ENCODE measurements at places on chromosomes 5 and 9.
A peak's percentile ranks its signal among the peaks of the same experiment; 100 is the strongest.

DNA sequence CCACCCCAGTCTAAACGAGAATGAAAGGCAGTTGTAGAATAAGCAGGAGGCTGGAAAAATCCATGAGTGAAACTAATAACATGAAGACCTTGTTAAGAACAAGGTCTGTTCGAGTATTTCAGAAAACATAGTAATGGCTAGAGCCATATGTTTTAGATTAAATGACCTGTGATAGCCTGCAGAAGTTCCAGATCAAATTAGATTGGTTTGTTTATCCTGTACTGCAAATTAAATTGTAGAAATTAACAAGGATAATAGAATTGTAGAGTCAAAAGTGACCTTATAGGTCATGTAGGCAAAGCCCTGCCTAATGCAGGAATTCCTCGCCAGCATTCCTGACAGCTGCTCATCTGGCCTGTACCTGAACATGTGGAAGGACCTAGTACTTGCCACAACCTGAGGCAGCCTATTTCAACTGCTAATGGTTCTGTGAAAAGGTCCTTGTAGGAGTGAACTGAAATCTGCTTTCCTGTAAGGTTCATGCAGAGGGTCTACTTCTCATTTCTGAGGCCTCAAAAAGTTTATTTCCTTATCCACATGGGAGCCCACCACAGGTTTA lies 17.2 kb downstream of the LIX1 start:
- no peak for DNase-seq

- no peak for DNase-seq
Measured at GRCh38 chr9:14131356-14132088, 182.4 kb downstream of the NFIB start.

- no peak for DNase-seq
Measured at GRCh38 chr5:142846406-142846805, 76.2 kb downstream of the ARHGAP26 start.

- no peak for DNase-seq
Measured at GRCh38 chr5:14742498-14742897, 78.0 kb downstream of the OTULIN start.

DNA sequence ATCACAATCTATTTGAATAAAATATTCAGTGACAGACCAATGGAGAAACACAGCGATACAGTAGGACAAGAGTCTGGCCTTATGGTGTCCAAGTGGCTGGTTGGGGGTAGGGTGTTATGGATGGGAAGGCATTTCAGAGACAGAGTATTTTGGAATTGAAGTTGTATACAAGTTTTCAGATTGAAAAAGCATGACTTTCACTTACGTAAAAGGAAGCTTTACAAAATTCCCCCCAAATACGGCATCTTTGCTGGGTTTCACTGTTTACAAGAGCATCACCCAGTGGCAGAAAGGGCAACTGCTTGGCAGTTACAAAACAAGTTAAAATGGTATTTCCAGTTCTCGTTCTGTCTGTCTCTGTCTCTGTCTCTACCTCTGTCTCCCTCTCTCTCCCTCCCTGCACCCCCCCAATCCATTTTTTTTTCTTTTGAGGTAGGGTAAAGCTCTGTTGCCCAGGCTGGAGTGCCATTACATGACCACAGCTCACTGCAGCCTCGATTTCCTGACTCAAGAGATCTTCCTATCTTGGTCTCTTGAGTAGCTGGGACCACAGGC lies 86.2 kb downstream of the PTPN3 start:
- DNase-seq: peak; percentile 49

GRCh38 chr5:170135796-170136490 lies 30.2 kb downstream of the FOXI1 start:
- DNase-seq: no peak

- DNase-seq: no peak
Measured at GRCh38 chr5:98604301-98604700, 169.2 kb upstream of the RGMB start.

- no peak for DNase-seq
Measured at GRCh38 chr5:83848941-83849340, 128.3 kb upstream of the HAPLN1 start.

DNA sequence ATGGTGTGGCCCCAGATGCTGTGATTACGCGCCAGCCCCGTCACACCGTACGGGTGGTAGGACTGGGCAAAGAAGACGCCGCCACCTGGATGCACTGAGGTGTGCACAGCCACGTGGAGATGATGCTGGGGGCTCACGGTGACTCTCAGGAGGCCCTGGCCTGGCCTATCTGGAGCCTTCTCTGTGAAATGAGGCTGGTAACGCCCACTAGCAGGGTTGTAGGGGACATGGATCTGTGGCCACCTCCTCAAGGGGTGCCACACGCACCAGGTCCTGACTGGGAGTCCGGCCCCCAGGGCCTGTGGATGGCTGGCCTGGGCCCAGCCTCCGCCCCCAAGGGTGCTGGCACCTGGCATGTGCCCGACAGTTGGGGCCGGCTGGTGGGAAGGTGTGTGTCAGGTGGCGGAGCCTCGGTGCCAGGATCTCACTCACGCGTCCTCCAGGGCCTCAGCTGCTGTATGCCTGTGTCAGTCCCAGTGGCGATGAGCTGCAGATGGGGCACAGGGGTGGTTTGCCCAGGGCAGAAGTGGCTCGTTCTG lies 32.4 kb downstream of the NEK6 start:
- no peak for DNase-seq

DNA sequence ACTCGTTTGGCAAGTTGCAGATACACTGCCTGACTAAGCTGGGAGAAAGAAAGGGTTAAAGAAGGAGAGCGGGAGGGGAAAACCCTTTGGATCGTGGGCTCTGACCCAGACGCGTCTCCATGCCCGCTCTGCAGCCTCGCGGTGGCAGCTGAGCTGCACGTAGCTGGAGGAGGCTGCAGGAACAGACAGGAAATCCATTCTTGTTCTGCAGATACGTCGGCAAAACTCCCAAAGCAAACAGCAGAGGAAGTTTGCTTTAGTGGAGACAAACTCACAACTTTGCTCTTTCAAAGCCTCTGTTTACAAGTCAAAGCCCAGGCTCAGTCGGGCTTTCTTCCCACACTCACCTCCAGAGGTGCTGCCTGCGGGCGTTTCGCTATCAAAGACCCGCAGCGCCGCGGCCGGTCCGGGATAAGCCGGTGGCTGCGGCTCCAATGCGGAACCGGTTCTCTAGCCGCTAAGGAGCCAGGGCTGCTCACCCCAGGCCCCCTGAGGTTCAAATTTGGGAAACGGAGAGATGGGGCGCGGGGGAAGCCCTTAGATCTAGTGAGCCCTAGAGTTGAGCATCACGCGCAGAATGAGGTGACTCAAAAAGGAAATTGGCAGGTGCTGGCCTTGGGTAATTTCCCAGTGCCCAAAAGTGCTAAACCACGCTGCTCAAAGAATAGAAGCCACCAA lies 60.7 kb downstream of the MAT2B start:
- DNase-seq: peak; percentile 42

- DNase-seq: no peak
Measured at GRCh38 chr9:114989600-114990410, 59.4 kb upstream of the TNFSF8 start.

DNA sequence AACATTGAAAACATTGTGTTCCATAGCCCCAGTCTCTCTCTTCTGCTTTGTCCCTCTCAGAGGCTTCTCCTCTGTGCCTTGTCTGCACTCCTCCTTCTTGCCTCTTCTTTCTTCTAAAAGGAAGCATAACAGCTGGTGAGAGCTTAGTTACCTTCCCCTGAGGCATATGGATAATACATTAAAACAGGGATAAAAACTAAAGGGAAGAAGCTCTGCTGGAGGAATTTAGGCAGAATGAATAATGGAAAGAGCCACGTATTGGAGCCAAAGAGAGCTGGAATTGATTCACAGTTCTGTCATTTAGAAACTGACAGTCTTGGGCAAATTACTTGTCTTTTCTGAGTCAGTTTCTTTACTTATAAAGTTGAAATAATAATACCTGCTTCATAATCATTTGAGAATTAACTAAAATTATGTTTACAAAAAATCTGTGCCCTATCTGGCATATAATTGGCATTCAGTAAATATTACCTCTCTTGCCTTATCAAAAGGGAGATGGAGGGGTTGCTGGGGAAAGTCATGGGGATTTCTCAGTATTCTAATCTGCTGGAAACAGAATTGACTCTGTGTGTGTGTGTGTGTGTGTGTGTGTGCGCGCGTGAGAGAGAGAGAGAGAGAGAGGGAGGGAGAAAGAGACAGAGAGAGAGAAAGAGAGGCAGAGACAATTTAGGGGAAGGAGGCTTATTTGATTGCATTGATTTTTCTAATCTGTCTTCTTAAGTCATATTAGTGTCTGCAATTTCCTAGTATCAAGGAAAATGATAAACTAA lies 20.2 kb downstream of the ZNF474 start:
- no peak for DNase-seq

- DNase-seq: peak; percentile 88
Measured at GRCh38 chr9:129198319-129199043, 20.4 kb upstream of the IER5L start.

DNA sequence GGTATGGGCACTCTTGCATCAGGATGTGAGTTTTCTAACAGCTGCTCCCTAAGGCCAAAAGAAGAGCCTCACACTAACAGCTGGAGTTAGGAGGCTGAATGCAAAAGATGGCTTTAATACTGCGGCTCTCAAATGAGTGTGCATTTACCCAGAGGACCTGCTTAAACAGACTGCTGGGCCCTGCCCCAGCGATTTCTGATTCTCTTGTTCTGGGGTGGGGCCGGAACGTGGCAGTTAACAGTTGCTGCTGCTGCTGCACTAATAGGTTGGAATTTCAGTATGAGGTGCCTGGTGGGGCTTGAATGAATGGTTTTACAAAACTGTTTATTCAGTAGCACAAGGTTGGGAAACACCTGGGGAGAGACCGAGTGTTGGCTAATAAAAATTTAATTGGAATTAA lies 26.1 kb downstream of the HMGCR start:
- DNase-seq: no peak

- DNase-seq: peak; percentile 49
Measured at GRCh38 chr5:135426102-135427082, 20.8 kb downstream of the DCANP1 start.

DNA sequence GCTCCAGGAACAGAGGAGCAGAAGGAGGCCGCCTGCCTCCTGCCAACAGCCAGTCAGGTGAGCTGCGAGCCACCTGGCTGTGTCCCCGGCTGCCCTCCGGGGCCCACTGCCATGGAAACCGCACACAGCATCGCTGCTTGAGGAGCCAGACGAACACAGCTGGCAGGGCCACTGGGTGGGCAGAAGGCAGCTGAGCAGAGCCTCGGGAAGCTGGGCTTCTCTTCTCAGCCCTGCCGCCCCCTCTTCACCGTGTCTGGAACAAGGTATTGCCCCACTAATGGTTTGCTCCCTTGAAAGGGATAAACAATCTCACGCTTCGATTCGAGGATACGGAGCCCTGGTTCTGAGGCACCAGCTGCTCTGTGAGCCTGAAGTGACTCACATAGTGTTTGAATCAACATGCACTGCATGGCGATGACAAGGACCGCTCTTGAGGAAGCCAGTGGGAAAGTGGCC lies 63.7 kb upstream of the RUFY1 start:
- no peak for DNase-seq

GRCh38 chr5:163880302-163880701 lies 374.9 kb downstream of the MAT2B start:
- peak; percentile 50 for DNase-seq

GRCh38 chr9:4938496-4938895 lies 46.6 kb upstream of the JAK2 start:
- no peak for DNase-seq

DNA sequence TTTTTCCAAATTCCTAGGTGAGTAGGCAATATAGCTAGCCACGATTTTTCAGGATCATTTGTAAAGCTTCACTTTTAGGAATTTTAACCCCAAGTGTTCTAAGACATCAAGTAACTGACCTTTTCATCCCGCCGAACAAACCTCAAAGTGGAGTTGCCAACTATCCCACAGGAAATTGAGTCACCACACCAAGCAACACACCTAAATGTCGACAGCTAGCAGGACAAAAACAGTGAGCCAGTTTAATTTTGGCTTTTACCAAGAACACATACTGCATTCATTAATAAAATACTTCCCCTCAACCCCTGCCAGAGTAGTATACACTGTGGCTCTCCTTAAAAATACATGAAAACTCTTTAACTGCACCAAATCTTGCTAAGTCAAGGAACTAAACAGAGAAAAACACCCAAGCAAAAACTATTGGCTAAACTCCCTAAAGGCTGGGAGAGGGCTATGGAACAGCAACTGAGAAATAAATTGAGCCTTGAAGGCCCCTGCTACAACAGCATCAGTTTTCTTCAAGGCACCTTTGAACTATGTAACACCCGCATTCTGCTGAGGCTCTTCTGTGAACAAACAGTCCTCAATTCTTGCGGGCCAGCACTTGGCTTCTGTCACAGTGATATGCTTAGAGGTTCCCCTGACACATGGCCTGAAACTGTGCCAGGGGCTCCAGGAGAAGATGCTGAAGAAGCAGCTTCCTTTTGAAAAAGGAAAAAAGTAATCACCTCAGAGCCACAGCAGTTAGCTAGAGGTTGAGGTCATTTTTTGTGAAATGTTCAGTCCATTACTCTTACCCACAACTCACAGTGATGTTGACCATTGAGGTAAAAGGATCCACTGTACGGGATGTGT lies 459.6 kb downstream of the RAB3C start:
- DNase-seq: peak; percentile 31

- DNase-seq: no peak
Measured at GRCh38 chr5:142881784-142882126, 111.6 kb downstream of the ARHGAP26 start.

DNA sequence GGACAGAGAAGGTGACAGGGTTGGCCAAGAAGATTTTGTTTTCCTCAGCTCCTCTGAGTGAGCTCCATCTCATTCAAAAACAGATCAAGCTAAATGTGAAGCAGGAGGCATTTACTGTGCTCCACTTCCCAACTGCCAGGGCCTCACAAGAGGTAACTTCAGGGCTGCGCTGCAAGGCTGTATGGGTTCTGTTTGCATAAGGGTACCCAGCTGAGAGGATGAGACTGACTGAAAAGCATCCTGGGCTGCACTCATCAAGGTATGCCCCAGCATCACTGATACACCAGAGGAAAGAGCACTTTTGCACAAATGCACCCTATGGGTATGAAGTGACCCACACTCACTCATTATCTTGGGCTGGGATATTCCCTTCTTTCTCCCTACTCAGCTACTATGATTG lies 316.2 kb upstream of the HAPLN1 start:
- no peak for DNase-seq

DNA sequence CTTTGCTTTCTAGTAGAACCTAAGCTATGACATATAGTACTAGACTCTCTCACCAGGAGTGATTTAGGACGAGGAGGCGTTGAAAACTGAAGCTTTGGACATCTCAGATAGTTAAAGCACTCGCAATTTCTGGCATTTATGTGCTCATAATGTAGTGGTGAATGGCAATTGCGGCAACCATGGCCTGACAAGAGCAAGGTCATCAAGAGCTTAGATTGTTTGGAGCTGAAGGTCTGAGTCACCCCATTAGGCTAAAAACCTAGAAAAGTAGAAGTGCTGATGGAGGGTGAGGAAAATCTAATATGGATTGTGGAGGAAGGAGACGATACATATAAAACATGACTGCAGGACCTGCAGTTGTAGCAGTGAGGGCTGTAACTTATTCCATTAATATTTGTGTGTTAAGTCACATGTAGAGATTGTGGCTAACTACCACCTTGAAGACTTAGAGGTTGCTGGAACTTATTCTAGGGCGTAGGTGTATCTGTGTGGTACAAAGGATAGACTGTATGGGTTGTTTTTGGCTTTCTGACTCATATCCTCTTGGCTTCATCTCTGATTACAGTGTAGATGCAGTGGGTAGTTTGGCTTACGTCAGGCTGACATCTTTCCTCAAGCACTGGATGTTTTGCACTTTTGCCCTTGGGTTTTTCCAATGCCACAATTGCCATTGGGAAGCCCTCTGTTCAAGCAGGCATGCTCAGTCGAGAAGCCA lies 138.9 kb upstream of the CDKN2B start:
- DNase-seq: no peak
